Fibroblast of lung (primary cell): ENCODE measurements at places on chromosomes 6 and 20. TPM values are rescaled to one million over a fixed set of nuclear protein-coding genes. Genes with fewer than 3 reads are reported as not detected.
A peak's percentile ranks its signal among the peaks of the same experiment; 100 is the strongest.

Gene GPLD1
- total RNA-seq, result under 0.01 TPM in 2 replicates

DNA sequence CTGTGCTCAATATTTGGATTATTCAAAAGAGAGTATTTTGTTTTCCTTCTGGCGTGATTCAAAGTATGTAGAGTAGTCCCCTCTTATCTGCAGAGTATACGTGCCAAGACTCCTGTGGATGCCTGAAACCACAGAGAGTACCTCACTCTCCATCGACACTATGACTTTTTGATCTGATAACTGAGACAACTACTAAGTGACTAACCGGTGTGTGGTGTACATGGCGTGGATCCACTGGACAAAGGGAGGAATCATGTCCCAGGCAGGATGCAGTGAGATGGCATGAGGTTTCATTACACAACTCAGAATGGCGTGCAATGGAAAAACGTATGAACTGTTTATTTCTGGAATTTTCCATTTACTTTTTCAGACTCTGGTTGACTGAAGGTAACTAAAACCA lies 112.2 kb upstream of the PDE7B start:
- no peak overlapping the region for H3K27ac ChIP-seq
- H3K27me3 ChIP-seq, result no peaks in the 10 kb centered on the region
- H3K4me1 ChIP-seq, result no peaks in the 10 kb centered on the region
- no peak overlapping the region for H3K4me3 ChIP-seq
- peak; percentile 99 for DNase-seq

Gene IL17A
- not detected in 2 replicates for total RNA-seq

Gene PEX7
- 8.7 and 18.0 TPM in 2 replicates for total RNA-seq

- no peak overlapping the region for H3K4me3 ChIP-seq
- no peak for DNase-seq
- H3K27me3 ChIP-seq, result no peaks in the 10 kb centered on the region
- no peak overlapping the region for H3K27ac ChIP-seq
Measured at GRCh38 chr6:17817763-17818162, 111.0 kb upstream of the NUP153 start.

DNA sequence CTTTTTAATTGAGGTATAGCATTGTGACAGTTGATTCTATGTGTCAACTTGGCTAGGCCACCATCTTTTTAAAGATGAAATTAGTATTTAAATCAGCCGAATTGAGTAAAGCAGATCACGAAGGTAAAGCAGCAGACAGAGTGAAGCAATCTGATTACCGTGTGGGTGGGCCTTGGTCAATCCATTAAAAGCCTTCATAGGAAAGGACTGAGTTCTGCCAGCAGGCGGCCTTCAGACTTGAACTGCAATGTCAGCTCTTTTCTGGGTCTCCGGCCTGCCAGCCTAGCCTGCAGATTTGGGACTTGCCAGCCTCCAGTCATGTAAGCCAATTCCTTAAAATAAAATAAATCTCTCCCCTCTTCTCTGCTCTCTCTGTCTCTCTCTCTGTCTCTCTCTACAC lies 22.4 kb upstream of the TGM2 start:
- H3K4me1 ChIP-seq, result no peaks in the 10 kb centered on the region
- DNase-seq, result no peak
- no peaks in the 10 kb centered on the region for H3K27me3 ChIP-seq
- H3K36me3 ChIP-seq, result no peaks in the 10 kb centered on the region
- no peak overlapping the region for H3K27ac ChIP-seq
- H3K4me3 ChIP-seq, result no peak overlapping the region

Gene HLA-DPB1
- 1.3 and 5.4 TPM in 2 replicates for total RNA-seq

Gene HSP90AB1
- 449 and 452 TPM in 2 replicates for total RNA-seq

DNA sequence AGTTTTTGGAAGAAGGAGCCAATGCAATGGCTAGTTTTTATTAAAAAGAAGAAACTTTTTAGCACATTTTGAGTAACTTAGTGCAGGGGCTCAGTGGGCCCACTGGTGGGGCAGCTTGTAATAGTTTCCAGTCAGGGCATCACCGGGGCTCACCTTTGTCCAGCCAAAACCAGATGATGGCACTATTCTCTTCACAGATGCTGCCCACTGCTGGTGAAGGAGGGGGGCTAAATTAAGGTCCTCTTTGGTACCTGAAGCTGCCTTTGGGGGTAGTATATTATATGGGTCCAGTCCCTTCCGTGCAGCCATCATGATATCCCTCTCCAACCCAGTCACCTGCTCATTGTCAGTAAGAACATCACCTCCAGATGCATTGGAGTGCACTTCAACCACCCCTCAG lies 182.9 kb downstream of the PDE7B start:
- no peaks in the 10 kb centered on the region for H3K27me3 ChIP-seq
- H3K4me3 ChIP-seq, result no peak overlapping the region
- DNase-seq, result no peak
- peaks cover 6% of the 10 kb centered on the region for H3K4me1 ChIP-seq

Gene WFDC12
- not detected in 2 replicates for total RNA-seq

Gene ZBTB46
- 2.8 and 4.5 TPM in 2 replicates for total RNA-seq

DNA sequence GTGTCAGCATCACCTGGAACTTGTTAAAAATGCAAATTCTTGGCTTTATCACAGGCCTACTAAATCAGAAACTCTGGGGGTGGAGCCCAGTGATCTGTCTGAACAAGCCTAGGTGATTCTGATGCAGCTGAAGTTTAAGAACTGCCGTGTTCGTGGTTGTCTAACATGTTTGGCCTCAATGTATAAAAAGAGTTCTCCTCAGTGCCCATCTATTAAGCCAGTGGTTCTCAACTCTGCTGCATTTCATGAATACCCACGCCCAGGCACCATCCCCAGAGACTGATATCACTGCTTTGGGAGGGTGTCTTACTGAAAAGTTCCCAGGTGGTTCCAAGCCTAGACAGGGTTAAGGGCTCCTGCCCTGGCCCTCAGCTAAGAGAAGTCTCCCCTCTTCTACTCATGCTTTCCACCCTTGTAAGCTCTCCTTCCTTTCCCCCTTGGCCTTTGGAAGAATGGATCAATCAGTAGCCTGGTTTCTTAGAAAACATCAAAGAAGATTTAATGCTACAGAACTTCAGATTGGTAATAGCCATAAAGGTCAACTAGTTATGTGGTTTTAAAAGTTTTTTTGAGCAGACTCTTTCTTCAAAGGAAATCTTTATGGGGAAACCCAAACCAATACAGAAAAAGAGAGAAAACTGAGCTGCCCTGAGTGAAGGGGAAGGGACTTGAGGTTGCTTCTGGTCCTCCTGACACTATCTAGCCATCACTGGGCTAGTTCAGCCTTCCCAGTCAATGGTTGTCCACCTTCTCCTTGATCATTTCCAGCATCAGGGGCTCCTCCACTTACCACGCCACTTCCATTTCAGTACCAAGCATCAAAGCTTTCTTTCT lies 38.9 kb upstream of the TNFAIP3 start:
- H3K27me3 ChIP-seq, result no peaks in the 10 kb centered on the region
- no peaks in the 10 kb centered on the region for H3K36me3 ChIP-seq
- H3K27ac ChIP-seq, result no peak overlapping the region
- H3K4me1 ChIP-seq, result peaks cover 8% of the 10 kb centered on the region
- DNase-seq, result no peak

DNA sequence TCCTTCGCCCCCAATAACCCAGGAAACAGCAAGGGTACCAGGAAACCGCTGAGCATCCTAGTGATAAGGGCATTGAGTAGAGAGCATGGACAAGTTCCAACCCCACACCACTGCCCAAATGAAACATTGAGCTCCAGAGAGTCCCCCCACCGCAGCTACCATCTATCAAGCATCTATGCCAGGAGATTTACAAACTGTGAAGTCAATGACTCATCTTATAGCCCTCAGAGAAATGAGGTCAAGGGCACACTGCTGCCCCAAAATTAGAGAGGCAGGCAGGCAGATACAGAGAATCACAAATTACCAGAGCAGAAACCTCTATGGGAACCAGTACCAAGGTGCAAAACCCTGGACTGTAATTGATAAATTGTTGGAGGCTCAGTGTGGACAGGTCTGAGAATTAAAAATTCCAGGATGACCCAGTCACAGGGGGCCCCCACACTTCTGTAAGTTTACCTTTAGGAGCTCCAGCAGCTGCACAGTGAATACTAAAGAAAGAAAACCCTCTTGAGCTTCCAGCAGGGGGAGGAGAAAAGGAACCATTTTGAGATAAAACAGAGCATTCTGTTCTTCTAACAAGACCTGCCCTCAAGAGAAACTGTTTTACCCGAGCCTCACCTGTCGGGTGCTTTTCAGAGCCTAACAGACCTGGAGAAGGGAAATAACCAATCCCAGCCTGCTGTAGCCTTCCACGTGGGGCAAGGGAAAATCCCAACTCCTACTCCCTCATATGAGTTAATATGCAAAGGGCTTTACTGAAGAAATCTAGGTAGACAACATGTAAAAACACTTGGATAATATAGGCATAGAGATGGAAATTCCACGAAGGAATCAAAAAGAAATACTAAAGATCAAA lies 118.0 kb upstream of the ARID1B start:
- DNase-seq, result peak; percentile 29
- H3K27ac ChIP-seq, result no peak overlapping the region
- no peaks in the 10 kb centered on the region for H3K36me3 ChIP-seq
- H3K4me3 ChIP-seq, result no peak overlapping the region
- no peaks in the 10 kb centered on the region for H3K4me1 ChIP-seq

GRCh38 chr6:35727231-35727934 lies 9.4 kb upstream of the ARMC12 start:
- peak overlapping the region; percentile 40 for H3K4me3 ChIP-seq
- no peaks in the 10 kb centered on the region for H3K36me3 ChIP-seq
- peaks cover 27% of the 10 kb centered on the region for H3K4me1 ChIP-seq
- H3K27ac ChIP-seq, result peak overlapping the region; percentile 69
- DNase-seq, result peak; percentile 97
- H3K27me3 ChIP-seq, result no peaks in the 10 kb centered on the region

DNA sequence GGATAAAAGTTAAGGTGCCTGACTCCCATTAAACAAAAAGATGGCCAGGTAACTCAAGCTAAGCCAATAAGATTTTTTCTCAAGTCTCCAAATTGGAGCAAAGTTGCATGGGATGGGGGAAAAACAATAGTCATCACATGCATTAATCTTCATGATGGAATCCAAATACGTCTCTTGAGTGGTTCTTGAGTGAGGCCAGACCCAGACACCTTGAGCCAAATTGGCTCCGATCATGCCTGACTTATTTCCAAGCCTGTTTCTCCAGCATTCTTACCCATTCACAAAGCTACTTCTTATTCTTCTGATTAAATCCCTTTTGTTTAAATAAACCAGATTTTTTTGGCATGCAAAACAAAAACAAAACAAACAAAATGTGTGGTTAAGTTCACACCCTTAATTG lies 420.3 kb upstream of the NRSN1 start:
- H3K4me3 ChIP-seq, result no peak overlapping the region
- no peak for DNase-seq
- no peak overlapping the region for H3K27ac ChIP-seq
- no peaks in the 10 kb centered on the region for H3K27me3 ChIP-seq
- H3K36me3 ChIP-seq, result no peaks in the 10 kb centered on the region
- H3K4me1 ChIP-seq, result no peaks in the 10 kb centered on the region

GRCh38 chr20:57860576-57860975 lies 150.8 kb upstream of the PMEPA1 start:
- no peak for DNase-seq
- no peak overlapping the region for H3K27ac ChIP-seq
- no peaks in the 10 kb centered on the region for H3K4me1 ChIP-seq
- H3K27me3 ChIP-seq, result no peaks in the 10 kb centered on the region
- no peak overlapping the region for H3K4me3 ChIP-seq
- no peaks in the 10 kb centered on the region for H3K36me3 ChIP-seq

DNA sequence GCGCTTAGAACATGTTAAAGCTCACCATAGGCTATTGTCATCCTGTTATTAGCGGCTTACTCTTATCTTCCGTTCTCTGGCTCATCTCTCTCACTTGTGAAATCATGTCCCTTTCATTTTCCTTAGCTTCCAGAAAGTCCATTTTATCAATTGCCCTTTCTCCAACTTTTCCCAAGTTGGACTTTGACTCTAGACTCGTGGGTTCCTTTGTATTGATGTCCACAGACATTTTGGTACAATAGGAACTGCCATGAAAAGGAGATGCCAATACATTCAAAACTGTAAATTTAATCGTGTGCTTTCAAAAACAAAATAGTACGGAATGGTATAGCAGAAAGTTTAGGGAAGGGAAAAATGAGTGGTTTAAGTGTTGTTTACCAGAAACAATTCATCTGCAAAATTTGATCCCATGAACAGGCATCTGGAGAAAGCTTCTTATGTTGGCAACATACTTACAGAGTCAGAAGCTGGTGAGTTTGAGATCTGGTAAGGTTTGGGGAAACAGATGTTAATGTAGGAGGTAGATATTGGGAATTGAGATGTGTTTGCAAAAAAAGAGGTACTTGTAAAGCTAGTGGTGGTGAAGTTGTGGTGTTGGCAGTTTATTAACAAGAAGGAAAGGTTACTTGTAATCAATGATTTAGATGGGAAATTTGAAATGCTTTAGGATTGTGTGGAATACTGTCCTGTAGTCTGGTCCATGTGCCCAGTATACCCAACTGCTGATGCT lies 10.2 kb upstream of the HIVEP1 start:
- H3K27ac ChIP-seq, result no peak overlapping the region
- no peaks in the 10 kb centered on the region for H3K36me3 ChIP-seq
- H3K4me1 ChIP-seq, result no peaks in the 10 kb centered on the region
- DNase-seq, result no peak
- no peak overlapping the region for H3K4me3 ChIP-seq
- H3K27me3 ChIP-seq, result no peaks in the 10 kb centered on the region

GRCh38 chr6:76584121-76584520 lies 511.7 kb upstream of the IMPG1 start:
- H3K36me3 ChIP-seq, result no peaks in the 10 kb centered on the region
- H3K27me3 ChIP-seq, result no peaks in the 10 kb centered on the region
- H3K4me3 ChIP-seq, result no peak overlapping the region
- DNase-seq, result no peak
- no peaks in the 10 kb centered on the region for H3K4me1 ChIP-seq

GRCh38 chr20:6700563-6701329 lies 66.7 kb upstream of the BMP2 start:
- no peak overlapping the region for H3K4me3 ChIP-seq
- no peak overlapping the region for H3K27ac ChIP-seq
- no peak for DNase-seq
- peaks cover 12% of the 10 kb centered on the region for H3K4me1 ChIP-seq
- no peaks in the 10 kb centered on the region for H3K36me3 ChIP-seq

DNA sequence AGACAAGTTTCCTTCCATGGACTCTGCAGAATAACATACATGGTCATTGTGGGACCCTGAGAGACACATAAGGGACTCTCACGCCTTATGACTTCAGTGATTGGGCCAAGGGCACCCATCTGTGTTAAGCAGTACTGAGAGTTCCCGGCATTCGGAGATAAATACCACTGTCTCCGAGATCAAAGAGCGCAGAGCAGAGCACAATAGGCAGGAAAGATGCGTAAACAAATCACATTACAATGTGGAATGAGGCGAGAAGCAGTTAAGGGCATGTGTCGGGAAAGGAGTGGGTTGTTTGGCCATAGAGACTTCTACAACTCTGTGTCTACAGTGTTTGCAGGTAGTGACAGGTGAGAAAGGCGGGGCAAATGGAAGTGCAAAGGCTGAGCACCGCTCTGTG lies 57.6 kb downstream of the NRSN1 start:
- H3K36me3 ChIP-seq, result no peaks in the 10 kb centered on the region
- no peaks in the 10 kb centered on the region for H3K27me3 ChIP-seq
- no peak for DNase-seq
- no peak overlapping the region for H3K27ac ChIP-seq
- no peak overlapping the region for H3K4me3 ChIP-seq

Gene GINM1
- 53.8 and 56.8 TPM in 2 replicates for total RNA-seq
